ENCODE measurements at places on chromosomes 7 and 10.

DNA sequence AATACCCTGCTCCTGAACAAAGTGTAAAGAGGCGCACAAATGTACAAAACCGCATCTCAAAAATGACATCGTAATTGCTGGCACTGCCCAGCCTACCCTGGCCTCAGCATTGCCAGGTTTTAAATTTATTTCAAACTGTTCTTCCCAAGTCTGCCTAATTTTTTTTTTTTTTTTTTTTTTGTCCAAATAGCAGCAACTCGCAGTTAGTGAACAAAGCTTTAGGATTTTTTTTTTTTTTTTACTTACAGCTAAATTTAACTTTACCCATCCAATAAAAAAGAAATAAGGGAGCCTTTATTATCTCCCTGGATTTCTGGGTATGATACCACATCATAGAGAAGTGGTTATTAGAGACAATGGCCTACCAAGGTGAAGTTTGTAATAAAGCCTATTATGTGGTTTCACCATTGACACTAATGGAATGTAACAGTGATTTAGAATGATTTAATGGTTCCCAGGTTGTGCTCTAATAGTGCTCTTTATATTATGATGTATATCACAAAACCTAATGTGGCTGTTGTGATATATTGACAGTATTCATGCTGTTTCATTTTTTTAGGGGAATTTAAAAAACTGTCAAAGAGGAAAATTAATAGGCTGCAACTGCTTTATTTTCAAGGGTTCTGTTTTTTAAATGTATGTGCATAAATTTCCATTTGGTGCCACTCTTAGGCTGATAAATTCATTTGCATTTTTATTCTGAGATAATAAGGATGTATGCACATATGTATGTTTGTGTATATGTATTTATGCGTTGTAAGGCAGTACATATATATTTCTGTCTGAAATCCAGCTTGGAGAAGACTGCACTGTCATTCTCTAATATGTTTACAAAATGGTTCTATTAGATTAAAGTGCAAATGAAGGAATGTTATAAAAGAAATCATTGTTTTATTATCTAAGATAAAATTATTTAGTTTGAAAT lies 309.0 kb downstream of the TFEC start:
- DNase-seq, result no peak

GRCh38 chr7:2521341-2521745 lies 1.8 kb downstream of the LFNG start:
- DNase-seq, result no peak

DNA sequence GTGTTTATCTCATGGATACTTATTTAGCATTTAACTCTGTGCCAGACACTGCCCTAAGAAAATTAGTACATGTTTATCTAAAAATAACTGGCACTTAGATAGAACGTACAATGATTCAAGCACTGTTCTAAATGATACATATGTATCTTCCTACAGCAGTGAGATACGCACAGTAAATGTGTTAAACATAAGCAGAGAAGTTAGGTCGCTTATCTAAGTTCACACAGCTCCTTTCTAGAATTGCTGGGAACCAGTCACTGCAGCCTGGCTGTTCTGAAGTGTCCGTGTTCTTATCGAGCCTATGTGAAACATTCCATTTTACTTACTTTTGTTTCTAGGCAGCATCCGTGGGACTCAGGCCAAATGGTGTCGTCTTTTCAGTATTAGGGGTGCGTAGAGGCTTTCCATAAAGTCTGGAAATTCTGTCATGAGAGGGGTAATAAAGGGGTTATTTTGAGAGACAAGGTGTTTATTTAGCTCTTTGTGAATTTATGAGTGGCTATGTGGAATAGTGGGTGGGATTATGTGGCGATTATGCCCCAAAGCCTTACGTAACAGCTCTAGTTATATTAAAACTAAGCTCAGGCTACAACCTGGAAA lies 186.9 kb downstream of the SND1 start:
- DNase-seq, result no peak

DNA sequence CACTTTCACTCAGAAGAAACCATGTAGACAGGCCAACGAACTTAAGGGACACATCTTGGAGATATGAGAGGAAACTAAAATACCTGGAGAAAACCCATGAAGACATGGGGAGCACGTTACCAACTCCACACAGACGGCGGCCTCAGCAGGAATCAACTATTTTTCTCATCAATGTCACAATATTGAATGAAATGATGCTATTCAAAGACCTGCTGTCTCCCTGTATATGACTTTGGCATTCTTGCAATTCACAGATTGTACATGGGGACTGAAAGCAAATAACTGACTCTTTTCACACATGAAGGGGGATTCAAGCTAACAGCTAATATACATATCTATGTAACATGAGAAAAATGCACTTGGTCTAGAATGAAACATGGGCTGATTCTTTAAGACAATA lies 869.0 kb downstream of the NXPH1 start:
- DNase-seq, result no peak

- peak; percentile 1 for DNase-seq
Measured at GRCh38 chr7:141785706-141786552, 4.1 kb upstream of the TAS2R5 start.

GRCh38 chr10:13168781-13169180 lies 7.4 kb downstream of the MCM10 start:
- DNase-seq, result no peak

DNA sequence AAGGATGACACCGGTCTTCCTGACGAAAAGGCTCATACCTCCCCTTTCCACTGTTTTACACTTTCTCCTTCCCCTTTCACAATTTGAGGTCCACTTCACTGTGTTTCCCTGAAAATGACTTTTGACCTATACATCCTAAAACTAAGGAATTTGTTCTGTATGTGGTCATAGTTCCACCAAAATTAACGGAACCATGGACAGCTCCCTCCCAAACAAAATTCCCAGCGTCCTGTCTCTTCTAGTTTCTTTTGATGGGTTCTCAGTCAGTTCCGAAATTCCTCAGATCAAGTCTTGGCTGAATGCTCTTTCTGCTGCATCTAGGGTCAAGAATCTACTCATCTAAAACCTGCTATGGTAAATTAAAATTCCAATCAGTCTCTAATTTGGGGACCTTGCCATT lies 1191.9 kb downstream of the CNTNAP2 start:
- no peak for DNase-seq

GRCh38 chr10:10007957-10008356 lies 1009.7 kb upstream of the CELF2 start:
- DNase-seq, result no peak

GRCh38 chr10:78448470-78448869 lies 414.8 kb downstream of the RPS24 start:
- DNase-seq, result no peak

GRCh38 chr10:118583611-118584010 lies 11.8 kb downstream of the PRLHR start:
- no peak for DNase-seq

DNA sequence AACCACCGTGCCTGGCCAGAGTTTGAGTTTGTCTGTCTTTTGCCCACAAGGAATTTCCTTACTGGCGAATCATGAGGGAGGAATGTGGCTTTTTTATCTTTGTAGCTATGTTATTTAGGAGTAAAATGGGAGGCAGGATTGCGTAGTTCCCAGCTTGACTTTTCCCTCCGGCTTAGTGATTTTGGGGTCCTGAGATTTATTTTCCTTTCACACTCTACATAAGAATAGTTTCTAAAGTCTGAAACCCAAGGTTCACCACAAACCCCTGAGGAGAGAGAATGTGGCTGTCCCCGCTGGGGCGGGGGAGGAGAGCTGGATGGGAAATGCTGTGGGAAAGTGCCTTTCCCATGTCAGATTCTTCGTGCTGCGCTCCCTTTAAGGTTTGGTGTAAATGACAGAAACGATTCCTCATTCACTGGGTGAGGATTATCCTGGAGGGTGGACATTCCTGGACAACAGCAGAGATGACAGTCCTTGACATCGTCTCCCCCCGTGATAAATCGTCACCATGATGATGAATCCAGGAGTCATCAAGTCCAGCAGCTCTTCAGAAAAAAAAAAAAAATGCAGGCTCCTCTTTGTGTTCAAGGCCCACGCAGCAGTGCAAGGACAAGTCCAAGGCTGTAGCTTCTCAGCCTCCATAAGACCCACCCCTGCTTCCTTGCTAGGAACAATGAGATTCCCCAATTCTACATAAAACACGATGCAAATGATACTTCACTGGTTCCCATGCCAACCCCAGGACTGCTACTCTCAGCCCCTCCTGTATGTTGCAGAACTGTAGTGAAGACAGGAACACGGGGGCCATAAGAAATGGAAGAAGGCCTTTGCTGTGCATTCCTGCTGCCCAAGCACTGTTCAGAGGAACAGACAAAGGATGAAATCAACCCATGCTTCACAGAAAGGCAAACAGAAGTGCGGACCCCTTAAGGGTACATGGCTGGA lies 233.1 kb downstream of the CCDC3 start:
- no peak for DNase-seq

- no peak for DNase-seq
Measured at GRCh38 chr10:102208311-102209035, 17.6 kb upstream of the ELOVL3 start.

DNA sequence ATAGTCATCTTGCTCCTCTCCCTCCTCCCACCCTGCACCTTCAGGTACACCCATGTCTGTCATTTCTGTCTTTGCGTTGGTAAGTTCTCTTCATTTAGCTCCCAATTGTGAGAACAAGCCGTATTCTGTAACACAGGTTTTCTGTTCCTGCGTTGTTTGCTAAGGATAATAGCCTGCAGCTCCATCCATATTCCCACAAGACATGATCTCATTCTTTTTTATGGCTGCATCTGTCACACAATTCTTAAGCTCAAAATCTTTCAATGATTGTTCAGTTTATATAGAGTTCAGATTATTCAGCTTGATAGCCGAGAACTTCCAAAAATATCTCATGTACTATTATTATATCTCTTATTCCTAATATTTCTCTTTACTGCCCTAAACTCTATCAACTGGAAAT lies 16.0 kb upstream of the TMEM168 start:
- DNase-seq, result no peak

- no peak for DNase-seq
Measured at GRCh38 chr10:51273574-51273973, 199.3 kb downstream of the PRKG1 start.

- DNase-seq, result peak; percentile 46
Measured at GRCh38 chr7:143013893-143014292, 13.0 kb downstream of the OR9A2 start.

- no peak for DNase-seq
Measured at GRCh38 chr7:107079212-107079940, 34.9 kb downstream of the PRKAR2B start.

DNA sequence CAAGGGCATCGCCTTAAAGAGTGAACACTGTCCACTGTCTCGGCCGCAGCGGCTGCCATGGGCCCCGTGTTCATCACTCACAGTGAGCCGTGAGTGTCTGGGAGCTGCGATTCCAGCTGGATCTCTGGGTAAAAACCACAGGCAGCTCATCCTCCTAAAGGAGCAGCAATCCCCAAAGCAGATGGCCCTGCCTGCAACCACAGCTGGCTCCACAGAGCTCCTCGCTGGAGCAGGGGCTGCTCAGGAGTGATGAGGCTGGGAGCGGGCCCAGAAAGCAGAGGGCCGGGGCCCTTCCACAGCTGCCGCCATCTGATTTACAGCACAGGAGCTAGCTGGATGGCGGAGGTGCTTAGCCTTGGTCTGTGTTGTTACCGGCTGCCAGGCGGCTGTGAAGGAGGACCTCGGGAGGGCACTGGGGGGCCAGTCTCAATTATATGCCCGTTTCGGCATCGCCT lies 6.6 kb upstream of the TMEM184A start:
- peak; percentile 52 for DNase-seq

- no peak for DNase-seq
Measured at GRCh38 chr7:128792471-128793180, 858 bp downstream of the CCDC136 start.

DNA sequence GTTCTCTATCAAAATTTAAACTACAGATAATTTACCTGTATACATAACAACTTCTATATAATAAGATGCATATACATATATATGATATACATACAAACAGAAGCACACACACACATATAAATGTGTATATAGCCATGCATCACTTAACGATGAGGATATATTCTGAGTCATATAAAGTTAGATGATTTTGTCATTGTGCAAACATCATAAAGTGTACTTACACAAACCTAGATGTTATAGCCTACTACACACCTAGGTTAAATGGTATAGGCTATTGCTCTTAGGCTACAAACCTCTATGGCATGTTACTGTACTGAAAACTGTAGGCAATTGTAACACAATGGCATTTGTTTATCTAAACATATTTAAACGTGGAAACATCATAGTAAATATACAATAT lies 937.6 kb upstream of the KCND2 start:
- no peak for DNase-seq

DNA sequence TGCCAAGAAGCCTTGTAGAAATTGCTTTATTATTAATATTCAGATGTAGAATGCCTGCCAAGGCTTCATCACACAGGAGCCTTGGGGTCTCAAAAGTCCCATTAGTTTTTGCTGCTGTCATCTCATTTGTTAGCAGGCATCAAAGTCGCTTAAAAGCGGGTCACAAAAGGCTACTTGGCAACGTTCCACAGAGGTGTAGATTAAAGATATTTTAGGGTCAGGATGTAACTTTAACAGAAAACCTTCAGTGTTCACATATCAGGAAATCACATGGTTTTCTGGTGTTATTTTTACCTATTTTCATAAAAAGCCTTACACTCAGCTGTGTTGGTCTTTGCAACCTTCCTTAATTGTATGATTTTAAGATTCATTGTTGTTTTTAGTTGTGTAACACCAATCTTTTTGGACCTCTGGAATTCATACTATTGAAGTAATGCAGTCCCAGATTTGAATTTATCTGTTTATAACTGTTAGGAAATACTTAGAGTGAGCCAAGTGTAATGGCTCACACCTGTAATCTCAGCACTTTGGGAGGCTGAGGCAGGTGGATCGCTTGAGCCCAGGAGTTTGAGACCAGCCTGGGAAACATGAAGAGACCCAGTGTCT lies 65.3 kb downstream of the TET1 start:
- no peak for DNase-seq

- no peak for DNase-seq
Measured at GRCh38 chr10:47015404-47015803, 104.2 kb downstream of the PTPN20 start.

DNA sequence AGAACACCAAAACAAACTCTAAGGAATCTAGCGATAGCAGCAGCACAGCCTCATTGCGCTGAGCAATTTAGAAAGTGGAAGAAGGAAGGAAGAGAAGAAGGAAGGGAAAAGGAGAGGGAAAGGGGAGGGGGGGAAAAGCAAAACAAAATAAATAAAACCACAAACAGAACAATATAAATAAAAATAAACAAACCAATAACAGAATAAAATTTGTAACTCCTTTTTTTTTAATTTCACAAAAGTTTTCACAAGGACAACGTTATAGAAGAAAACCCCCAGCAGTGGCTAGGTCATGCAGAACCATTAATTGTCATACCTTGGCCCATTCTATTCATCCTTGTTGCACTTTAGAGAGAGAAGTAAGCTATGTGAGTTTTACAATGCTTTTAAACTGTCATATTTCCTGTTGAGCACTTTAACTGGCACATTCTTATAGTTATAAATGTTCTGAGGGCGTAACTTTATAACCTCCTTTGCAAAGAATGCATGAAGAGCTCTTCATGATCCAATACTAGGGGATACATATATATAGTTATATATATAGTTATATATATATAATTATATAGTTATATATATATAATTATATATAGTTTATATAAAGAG lies 752.8 kb downstream of the KCNMA1 start:
- no peak for DNase-seq
